ENCODE measurements at places on chromosomes 6 and 20.

GRCh38 chr6:144063744-144064401 is 31.5 kb downstream of the SF3B5 start:
- DNase-seq = peak; percentile 82

GRCh38 chr6:84605298-84605697 is 159.1 kb downstream of the TBX18 start:
- no peak for DNase-seq

DNA sequence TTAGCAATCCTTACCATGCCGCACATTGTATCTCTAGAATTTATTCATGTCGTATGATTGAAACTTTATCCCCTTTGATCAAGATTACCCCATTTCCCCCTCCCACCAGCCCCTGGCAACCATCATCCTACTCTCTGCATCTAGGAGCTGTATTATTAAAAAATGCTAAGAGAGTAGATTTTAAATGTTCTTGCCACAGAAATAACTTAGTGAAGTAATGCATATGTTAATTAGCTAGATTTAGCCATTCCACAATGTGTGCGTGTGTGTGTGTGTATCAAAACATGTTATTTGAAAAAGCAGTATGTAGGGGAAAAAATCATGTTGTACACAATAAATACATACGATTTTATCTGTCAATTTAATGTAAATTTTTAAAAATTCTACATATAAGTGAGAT is 11.9 kb upstream of the SPINT3 start:
- no peak for DNase-seq

- DNase-seq = peak; percentile 33
Measured at GRCh38 chr6:13485923-13486562, 1.4 kb downstream of the GFOD1 start.

DNA sequence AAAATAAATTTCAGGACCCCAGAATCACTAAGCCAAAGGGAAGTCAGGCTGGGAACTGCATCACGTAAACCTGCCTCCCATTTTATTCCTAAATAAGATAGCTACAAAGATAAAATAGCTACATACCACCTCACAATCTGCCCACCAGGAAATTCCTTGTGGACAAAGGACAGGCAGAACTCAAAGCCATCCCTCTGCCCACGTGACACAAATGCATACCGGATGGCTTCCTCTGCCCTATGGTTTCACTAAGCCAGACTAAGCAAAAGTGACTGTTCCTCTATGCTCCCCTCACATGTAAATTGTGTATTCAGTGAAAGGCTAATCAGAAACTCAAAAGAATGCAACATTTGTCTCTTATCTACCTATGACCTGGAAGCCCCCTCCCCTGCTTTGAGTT is 15.0 kb downstream of the MBOAT1 start:
- DNase-seq = no peak

DNA sequence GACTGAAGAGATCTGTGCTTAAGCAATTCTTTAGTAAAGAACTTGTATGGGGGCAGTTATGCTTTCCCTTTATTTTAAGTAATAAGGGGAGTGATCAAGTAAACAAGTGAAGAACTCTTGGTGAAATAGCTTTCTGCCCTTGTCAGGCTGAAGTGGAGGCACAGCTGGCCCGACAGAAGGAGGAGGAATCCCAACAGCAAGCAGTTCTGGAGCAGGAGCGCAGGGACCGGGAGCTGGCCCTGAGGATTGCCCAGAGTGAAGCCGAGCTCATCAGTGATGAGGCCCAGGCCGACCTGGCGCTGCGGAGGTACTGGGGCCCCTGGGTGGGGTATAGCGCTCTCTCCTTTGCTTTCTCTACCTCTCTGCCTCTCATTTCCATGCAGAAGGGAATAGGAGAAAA is 143.3 kb downstream of the MYO6 start:
- DNase-seq = peak; percentile 31

- no peak for DNase-seq
Measured at GRCh38 chr6:89874438-89874837, 19.8 kb upstream of the GJA10 start.

DNA sequence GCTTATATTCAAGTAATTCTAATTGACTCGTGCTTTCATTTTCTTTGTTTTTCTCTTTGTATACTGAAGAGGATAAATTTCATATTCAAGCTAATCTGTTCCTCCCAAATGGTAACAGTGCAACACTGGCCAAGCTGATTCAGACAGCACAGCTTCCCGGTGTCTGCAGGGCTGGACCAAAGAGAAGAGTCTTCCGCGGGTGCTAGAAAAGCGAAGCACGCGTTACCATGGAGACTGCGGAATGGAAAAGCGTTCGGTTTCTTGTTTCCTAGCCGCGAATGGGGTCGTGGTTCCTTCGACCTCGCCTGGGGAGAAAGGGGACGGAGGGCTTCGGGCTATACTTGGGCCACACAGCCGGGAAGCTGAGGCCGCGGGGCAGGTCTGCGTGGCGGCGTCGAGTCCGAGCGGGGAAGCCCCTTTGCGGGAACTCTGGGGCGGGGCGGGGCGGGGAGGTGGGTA is 6.2 kb upstream of the ZNF311 start:
- DNase-seq = peak; percentile 67

GRCh38 chr6:46677314-46677654 is 10.4 kb upstream of the TDRD6 start:
- no peak for DNase-seq

DNA sequence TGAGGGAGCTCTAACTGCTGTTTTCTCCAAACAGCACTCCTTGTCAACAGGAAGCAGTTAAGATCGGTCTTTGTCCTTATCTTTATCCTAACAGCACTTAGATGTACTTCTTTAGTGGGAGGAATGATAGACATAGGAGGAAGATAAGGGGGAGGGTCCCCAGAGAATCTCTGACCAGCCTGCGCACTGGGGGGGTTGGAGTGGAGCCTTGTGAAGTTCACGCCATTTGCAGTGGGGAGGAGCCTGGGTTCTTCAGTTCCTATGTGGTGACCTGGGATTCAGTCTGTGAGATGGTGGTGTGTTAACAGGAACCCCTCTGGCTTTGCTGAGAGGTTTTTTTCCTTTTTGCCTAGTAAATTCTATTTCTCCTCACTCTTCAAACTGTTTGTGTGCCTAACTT is 18.1 kb upstream of the ASCC3 start:
- no peak for DNase-seq

GRCh38 chr6:70735513-70735912 is 67.8 kb downstream of the SMAP1 start:
- DNase-seq = no peak

DNA sequence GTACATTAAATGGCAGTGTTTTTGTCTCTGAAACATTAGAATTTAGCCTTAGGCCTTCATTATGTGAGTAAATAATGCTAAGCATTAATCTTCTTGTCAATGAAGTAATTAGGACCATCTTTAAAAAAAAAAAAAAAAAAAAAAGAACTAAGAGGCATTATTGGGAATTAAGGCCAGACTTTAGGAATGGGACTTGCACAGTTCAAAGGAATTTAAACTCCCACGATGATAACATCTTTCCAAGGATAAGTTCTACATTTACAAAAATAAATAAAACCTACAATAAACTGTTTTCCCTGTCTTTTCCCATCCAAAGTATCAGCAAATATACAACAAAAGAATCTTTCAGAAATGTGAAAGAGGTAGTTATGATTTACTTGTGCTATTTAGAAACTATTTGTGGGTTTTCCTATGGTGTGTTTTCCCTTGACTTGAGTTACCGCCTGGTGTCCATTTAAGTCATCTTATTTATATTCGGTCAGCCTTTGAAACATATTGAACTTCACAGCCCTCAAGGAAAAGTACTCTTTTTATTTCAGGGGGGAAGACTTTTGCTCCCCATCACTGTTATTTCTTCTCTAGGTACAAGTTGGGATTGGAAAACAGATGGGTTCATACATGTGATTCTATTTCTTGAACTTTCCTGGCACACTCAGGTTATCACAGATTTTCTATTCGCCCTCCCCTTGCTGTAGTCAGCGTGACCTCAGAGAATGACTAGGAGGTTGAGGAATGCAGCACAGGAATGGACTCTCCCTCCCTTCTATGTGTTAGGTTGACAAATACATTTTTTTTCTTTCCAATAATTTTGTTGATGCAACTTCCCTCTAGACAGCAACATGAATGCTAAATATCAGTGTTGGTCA is 13.6 kb downstream of the STMND1 start:
- DNase-seq = no peak

DNA sequence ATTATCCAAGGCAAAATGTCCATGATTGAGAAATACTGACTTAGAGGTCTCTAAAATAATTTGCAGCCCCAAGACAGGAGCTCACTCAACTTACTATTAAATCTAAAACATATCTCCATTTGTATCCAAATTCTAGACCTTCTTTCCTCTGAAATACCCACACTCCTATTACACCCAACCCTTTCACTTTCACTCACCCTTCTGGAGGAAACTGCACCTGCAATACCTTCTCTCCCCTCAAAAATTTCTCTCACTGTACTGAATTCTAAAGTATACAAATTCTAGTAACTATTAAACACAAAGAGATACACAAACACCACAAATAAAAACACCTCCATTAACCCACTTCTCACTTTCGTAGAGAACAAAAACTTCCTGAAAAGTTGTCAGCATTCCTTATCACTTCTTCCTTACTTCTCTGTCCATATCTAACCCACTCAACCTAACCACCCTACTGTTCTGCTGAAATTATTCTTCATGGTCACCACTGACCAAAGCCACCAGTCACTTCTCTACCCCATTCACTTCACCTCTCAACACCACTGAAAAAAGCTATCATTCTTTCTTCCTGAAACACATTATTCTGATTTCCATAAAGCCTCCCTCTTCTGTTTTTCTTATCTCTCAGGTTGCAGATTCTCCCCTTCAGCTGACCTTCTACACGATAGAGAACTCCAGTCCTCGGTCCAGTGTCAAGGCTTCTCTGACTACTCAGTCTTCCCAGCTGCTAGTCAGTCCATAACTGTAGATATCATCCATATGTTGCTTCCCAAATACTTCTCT is 12.0 kb downstream of the LMBRD1 start:
- no peak for DNase-seq

GRCh38 chr6:18207949-18208348 is 52.7 kb downstream of the KDM1B start:
- no peak for DNase-seq

- DNase-seq = no peak
Measured at GRCh38 chr6:142844065-142844755, 100.8 kb downstream of the HIVEP2 start.

- DNase-seq = no peak
Measured at GRCh38 chr6:4309540-4309939, 174.2 kb upstream of the ECI2 start.

GRCh38 chr6:1390133-1390945 is 963 bp downstream of the FOXF2 start:
- DNase-seq = peak; percentile 57

DNA sequence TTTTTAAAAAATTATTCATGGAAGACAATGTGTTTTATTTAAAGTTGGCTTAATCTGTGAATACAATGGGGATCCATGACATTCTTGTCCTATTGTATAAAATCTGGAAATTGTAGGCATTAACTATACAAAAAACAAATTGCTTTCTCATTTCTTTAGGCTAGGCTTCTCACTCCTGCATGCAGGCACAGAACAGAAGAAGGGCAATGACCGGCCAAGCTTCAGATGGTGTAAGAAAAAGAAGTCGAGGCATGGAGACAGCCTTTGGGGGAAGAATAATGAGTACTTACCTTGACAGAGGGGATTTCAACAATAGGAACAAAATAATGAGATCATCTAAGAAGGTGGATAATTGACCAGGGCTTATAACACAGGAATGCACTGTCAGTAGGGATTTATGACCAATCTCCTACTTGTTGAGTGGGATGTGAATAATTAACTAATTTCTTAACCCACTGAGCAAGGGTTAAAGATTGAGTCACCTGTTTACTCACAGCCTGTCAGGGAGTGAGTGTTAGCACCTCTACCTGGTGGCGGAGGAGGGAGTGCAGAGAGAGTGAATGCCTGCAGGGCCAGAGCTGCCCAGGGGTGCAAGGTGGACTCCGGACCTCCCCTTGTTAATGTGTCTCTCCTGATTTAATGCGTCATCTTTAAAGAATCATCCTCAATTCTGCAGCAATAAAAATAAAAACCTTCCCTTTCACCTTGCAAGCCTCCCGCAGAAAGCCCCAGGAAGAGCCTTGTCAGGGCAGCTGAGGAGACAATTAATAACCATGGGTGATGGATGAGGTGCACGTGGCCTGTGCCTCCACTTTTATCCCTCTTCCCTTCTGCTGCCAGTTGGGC is 3.9 kb downstream of the SLC22A2 start:
- no peak for DNase-seq

GRCh38 chr6:149934249-149935156 is 7.3 kb upstream of the ULBP2 start:
- peak; percentile 63 for DNase-seq

All from glutamatergic neuron (in vitro differentiated cells).